ENCODE measurements at places on chromosomes 12 and 14. TPM values are rescaled to one million over a fixed set of nuclear protein-coding genes. Genes with fewer than 3 reads are reported as not detected.
A peak's percentile ranks its signal among the peaks of the same experiment; 100 is the strongest.

KLRK1 gene
- not detected for total RNA-seq

- DNase-seq, result peak; percentile 52
These were observed 141.3 kb downstream of the PLXNC1 start for GRCh38 chr12:94289461-94290312.

- peak; percentile 88 for DNase-seq
These were observed 36.5 kb downstream of the CMKLR1 start for GRCh38 chr12:108302403-108303311.

- DNase-seq, result no peak
These were observed 1.2 kb upstream of the BMAL2 start for GRCh38 chr12:27331291-27331926.

SYT1 gene
- 0.17 TPM for total RNA-seq

GRCh38 chr12:623172-623864 lies 39.9 kb downstream of the NINJ2 start:
- DNase-seq, result no peak

OR5AU1 gene
- not detected for total RNA-seq

- no peak for DNase-seq
These were observed 267.1 kb upstream of the CRY1 start for GRCh38 chr12:107360482-107360881.

CPNE6 gene
- not detected for total RNA-seq

- DNase-seq, result no peak
These were observed 285.4 kb downstream of the ALG10B start for GRCh38 chr12:38601949-38602348.

DNA sequence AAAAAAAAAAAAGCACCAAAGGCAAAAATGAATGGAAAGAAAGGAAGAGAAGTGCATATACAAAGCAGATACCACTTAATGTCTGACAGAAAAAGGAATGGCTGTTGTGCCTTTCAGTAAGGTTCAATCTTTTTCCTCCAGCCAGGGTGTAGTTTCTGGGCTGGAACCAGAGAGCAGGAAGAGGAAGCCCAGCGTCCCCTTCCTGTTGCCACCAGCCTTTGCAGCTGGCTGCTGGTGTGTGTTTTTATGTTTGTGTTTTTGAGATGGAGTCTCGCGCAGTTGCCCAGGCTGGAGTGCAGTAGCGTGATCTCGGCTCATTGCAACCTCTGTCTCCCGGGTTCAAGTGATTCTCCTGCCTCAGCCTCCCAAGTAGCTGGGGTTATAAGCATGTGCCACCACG lies 64.6 kb upstream of the LTA4H start:
- DNase-seq, result peak; percentile 28

GRCh38 chr12:112904571-112904970 lies 2.2 kb upstream of the OAS1 start:
- DNase-seq, result no peak

GRCh38 chr12:581321-581720 lies 81.9 kb downstream of the NINJ2 start:
- DNase-seq, result peak; percentile 63

- no peak for DNase-seq
These were observed 154.2 kb downstream of the NRXN3 start for GRCh38 chr14:78324353-78324752.

NRL gene
- 0.77 TPM for total RNA-seq

GRCh38 chr12:20489645-20490044 lies 121.3 kb downstream of the PDE3A start:
- no peak for DNase-seq

TDRD9 gene
- 2.2 TPM for total RNA-seq

- DNase-seq, result no peak
These were observed 27.1 kb upstream of the MTERF2 start for GRCh38 chr12:107014055-107014454.

BMAL2 gene
- 2.5 TPM for total RNA-seq

DNA sequence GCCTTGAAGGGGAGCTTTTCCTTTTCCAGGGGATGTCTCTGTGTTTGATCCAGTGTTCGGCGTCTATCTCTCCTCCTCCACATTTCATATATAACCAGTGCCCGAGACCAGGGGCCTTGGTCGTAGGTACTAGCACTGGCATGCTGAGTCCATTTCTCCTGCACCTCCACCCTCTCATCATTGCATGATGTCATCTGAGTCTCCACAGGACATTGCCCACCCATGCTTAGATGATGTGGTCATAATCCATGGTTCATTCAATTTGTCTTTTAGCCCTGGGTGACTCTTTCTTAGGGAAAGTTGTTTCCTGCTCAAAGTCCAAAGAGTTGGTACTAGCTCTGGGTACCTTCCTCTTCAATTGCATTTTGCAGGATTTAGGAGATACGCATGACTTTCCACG lies 328.1 kb downstream of the BCL11B start:
- no peak for DNase-seq
